ENCODE measurements at places on chromosomes 4 and X.

DNA sequence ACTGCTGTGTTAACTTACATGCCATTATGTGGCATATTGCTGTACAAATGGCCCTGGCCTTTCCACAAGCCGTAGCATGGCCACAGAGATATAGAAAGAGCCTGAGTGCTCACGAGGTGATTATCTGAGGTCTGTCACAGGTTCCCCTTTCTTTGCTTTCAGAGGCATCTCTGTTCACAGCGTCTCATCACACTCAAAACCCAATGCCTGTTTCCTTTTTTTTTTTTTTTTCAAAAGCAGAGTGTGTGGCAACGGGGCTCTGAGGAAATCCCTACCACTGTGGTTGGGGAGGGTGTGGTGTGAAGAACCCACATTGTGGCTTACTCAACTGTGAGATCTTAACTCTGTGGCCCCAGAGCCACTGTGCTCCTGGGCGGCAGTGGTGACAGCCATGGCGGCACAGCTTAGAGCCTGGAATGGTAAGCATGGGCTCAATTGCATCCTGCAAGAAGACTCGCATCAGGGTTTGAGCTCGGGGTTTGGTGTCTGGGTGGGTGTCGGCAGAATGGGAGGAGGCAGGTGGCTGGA lies 30.8 kb downstream of the RTL5 start:
- no peak for DNase-seq

DNA sequence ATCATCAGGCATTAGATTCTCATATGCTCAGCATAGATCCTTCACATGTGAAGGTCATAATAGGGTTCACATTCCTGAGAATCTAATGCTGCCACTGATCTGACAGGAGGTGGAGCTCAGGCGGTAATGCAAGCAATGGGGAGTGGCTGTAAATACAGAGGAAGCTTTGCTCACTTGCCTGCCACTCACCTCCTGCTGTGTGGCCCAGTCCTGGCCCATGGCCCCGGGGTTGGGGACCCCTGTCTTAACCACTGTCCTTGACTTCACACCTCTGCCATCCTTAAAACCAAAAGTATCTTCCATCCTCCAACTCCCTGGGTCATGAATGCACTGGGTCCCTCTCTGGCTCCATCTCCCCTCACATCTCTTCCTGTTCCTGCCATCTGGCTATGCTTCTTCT lies 129.1 kb downstream of the HMX1 start:
- DNase-seq, result no peak

GRCh38 chr4:5828005-5828391 lies 64.9 kb downstream of the CRMP1 start:
- DNase-seq, result no peak

DNA sequence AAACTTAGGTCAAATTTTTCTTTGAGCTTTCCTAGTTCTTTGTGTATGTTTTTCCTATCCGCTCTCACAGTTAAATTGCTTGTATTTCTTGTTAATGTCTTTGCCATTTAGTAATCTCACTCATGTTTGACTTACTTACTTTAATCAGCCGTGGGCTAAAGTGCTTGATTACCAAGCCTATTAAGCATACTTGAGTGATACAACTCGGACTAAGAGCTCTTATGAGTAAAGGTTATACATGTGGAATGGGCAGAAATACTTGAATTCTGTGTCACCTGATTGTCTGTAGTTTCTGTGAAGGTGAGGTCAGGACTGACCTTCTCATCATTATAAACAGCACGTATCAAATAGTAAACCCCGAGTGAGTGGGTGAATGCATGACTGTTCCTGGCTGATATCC lies 664.5 kb downstream of the PDHA2 start:
- no peak for DNase-seq

DNA sequence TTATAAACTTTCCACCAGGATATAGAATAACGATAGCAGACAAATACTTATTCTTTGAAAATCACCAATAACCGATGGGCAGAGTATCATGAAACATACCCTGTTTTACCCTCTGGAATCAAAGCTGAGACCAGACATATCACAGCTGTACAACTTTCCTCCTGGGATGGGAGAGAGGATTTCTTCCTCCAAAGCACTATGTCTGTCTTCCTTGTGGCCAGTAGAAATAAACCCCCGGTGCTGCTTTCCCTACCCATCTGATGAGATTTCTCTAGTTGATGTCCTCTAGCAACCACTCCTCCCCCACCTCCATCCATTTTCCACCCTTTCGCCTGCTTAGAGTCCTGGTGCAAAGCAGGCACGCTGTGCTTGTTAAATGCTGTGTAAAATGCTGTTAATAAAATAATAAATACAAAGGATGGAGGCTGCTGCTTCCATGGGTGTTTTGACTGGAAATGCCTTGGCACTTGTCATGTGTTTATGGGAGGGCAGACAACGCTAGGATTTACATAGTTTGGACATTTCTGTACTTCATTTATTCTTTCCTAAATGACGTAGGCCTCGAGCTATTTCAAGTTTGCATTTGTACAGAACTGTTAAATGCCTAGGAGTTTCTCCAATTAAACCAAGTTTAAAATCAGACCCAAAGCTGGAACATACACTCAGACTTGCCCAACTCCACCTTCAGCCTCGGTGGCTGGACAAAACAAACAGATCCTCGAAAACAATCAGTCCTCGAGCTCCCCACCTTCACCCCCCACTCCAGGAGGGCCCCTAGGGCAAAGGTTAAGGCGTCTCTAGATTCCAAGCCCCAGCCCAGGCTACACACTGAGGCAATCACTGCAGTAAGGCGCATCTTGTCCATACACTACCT lies 10.1 kb downstream of the BCOR start:
- no peak for DNase-seq
